Activated T-cell treated with anti-CD3 and anti-CD28 coated beads, Interleukin-2, amount 50 U/mL, for 4 hours (primary cell): ENCODE measurements at places on chromosomes 12 and 14. TPM values are rescaled to one million over a fixed set of nuclear protein-coding genes. Genes with fewer than 3 reads are reported as not detected.

The RFX4 gene
- not detected for total RNA-seq

The ARHGEF25 gene
- total RNA-seq, result 0.65 TPM

The PSEN1 gene
- total RNA-seq, result 25.0 TPM

The HIGD1C gene
- not detected for total RNA-seq

The GRIP1 gene
- total RNA-seq, result 8.0 TPM

The SVOP gene
- not detected for total RNA-seq

The FIGNL2 gene
- total RNA-seq, result 0.69 TPM

The CMA1 gene
- total RNA-seq, result not detected

The ZC2HC1C gene
- 0.45 TPM for total RNA-seq

The EID3 gene
- 5.0 TPM for total RNA-seq

The MANSC4 gene
- total RNA-seq, result not detected

GRCh38 chr12:109656743-109657142, 56.9 kb upstream of the FAM222A start:
- no peak for DNase-seq

DNA sequence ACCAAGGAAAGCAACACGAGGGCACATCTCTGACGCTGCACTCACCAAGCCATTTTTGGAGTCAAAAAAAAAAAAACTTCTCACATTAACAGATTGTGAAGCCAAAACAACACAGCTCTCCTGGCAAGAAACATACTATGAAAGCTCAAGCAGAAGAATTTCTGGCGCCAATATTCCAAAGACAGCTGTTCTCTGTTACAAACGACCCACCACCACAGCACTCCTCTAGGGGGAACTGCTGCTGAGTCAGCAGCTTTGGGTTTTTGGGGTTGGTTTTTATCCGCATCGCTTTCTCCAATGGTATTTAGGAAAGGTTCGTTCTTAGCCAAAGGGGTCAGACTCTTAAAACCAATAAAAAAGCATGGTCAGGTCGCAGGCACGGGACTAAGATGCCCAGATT, 379.4 kb downstream of the RPS29 start:
- DNase-seq, result no peak

DNA sequence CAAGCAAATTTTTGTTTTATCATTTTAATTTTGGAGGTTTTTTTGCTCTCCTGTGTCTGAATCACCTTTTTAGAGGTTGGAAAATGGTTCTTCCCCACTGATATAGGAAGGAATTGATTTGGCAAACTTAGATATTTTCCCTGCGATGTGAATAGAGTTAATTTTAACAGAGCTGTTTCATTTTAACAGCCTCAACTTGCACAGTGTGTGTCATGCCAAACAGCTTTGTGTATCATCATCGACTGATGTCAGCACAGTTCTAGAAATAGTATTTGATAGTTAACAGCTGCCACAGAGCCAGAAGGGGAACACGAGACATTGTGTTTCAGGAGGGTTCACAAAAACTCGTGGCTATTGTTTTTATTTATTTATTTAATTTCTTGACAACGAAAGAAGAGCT, 243.1 kb upstream of the FOXN3 start:
- no peak for DNase-seq

GRCh38 chr14:50260072-50260471, 28.7 kb upstream of the SOS2 start:
- no peak for DNase-seq

GRCh38 chr12:109098183-109098604, 797 bp downstream of the UNG start:
- no peak for DNase-seq

GRCh38 chr12:6345319-6346091, 3.6 kb upstream of the TNFRSF1A start:
- peak; percentile 45 for DNase-seq

- no peak for DNase-seq
These were observed 1.5 kb downstream of the KRT8 start for GRCh38 chr12:52903285-52903854.

DNA sequence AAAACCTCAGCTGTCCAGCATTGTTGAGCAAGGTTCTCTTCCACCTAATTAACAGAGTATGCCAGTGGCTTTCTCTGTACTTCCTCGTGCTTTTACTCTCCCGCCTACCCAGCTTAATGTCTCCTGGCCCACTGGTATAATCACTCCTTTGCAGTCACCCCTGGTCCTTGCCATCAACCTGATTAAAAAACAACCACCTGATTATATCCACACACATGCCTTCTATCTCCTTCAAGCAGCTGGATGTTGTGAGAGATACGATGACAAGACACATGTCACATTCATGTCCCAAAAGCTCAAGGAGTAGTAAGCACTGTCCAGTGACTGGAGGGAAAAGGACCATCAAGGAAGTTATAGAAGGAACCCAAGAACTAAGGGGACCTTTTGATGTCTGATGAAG, 241.3 kb upstream of the GRIP1 start:
- DNase-seq, result no peak

- no peak for DNase-seq
These were observed 723.9 kb downstream of the MED13L start for GRCh38 chr12:115553622-115554021.
